ENCODE measurements at places on chromosomes 11 and 22. TPM values are rescaled to one million over a fixed set of nuclear protein-coding genes. Genes with fewer than 3 reads are reported as not detected.

MOGAT2 gene
- not detected for total RNA-seq

MIAT gene
- 0.26 TPM for total RNA-seq

APOBEC3A gene
- total RNA-seq: not detected

KCNK7 gene
- total RNA-seq: 0.04 TPM

MUC5B gene
- total RNA-seq: not detected

FAM181B gene
- 0.04 TPM for total RNA-seq

TKFC gene
- total RNA-seq: 13.6 TPM

CCDC73 gene
- not detected for total RNA-seq

CDC42BPG gene
- 0.20 TPM for total RNA-seq

HBG1 gene
- not detected for total RNA-seq

POU2AF3 gene
- total RNA-seq: not detected

GRAMD1B gene
- total RNA-seq: 4.5 TPM
